ENCODE measurements at places on chromosomes 6 and 20.

GRCh38 chr6:163147994-163148393 is 266.5 kb upstream of the QKI start:
- DNase-seq = no peak

GRCh38 chr20:3788685-3789155 is 2.2 kb upstream of the CENPB start:
- no peak for DNase-seq

DNA sequence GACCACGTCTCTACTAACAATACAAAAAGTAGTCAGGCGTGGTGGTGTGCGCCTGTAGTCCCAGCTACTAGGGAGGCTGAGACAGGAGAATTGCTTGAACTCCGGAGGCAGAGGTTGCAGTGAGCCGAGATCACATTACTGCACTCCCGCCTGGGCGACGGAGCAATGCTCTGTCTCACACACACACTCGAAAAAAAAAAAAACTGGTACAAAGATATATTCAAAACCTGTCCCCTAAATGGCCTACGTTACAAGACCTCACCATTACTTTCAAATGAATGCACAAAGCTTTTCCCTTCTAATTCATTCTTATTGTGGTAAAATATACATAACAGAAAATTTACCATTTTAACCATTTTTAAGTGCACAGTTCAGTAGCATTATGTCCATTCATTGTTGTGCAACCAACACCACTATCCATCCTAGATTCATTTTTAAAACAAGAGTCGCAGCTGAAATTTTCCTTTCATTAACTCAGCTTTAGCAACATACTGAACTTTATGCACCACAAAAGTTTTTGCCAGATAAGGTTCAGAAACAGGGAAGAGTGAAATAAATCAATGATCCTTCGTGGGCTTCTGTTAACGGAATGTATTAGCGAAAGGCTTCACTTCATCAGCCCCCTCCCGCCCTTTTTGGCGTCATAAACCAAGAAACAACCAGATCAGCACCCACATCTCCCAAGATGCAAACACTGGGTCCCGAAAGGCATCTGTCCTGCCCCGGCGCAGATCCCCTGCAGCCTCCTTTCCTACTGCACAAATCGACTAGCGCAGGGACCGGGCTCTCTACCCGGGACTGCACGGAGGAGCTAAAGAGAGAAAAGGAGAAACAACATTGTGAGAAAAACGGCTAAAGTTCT is 825 bp upstream of the FAM135A start:
- no peak for DNase-seq

DNA sequence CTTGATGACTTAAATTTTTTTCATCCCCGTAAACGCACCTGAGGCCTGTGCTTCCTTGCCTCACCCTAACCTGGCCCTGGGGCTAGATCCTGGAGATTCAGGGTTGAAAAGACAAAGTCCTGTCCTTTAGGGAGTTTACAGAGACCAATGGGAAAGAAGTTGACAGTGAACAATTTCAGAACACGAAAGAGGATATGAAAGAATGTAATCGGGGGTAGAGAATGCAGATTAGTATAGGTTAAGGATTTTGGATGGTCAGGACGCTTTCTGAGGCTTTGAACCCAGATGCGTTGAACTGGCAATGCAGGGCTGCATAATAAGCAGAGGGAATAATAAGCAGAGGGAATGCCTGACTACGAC is 1.7 kb upstream of the FBXO5 start:
- DNase-seq = no peak

GRCh38 chr6:24991810-24992467 is 56.2 kb upstream of the RIPOR2 start:
- peak; percentile 38 for DNase-seq

- DNase-seq = no peak
Measured at GRCh38 chr6:11606332-11606731, 68.8 kb downstream of the TMEM170B start.

- DNase-seq = no peak
Measured at GRCh38 chr6:53161481-53162009, 12.9 kb upstream of the GCM1 start.

DNA sequence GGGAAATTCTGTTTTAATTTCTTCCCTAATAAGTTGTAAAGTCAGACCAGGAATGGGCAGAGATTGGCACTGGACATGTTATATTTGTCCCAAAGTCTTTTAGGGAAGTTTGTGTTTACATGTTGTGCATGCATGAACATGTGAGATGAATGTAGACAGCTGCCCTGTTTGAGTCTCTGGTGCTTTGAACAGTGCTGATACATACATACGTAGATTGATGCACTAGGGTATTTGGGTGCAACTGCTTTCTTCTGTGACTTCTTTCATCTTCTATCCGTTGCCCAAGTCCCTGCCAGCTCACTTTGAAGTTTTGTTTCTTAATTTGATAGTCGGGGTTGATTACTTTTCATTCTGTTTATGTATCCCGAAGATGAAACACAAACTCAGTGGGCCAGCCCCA is 200.6 kb downstream of the DTNBP1 start:
- no peak for DNase-seq

DNA sequence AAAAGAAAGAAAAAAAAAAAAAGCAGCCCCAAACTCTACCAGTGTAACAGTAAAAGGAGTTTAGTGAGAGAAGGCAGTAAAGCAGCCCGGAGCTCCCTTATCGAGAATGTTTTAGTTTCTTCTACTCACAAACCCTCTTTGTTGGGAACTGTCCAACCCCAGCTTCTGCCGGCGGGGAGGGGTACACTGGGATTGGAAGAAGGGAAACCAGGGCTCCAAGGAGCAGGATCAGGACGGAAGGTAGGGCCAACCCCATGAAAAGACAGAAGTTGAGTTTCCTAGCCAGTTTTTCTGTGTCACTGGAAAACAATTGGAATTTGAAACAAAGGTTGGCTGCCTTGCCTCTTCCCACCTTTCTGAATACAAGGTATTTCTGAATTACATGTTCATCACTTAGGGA is 66.0 kb downstream of the KIZ start:
- no peak for DNase-seq

- no peak for DNase-seq
Measured at GRCh38 chr6:39189915-39190544, 39.2 kb downstream of the KCNK5 start.

DNA sequence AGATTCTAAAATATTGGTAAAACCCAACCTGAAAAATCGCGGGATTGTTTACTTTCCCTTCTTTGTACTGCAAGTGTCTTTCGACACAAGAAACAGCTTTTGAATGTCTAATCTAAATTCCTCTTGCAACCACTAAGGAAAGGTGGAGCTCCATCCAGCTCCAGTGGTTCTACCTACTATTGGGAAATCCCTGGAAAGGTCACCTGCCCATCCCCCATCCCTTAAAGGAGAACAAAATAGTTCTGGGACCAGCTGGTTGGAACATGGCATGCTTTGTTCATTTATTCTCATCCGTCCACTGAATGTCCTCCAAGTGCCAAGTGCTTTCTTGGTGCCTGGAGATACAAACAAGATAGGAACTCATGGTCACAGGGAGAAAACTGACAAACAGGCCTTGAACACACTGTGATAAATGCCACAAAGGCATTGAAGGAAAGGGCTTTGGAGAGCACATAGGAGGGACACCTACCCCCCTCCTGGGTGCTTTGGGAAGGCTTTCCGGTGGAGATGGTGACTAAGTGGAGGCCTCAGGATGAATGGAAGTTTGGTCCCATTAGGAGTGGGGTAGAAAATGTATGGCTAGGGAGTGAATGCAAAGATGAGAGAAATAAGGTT is 2.3 kb upstream of the CITED2 start:
- DNase-seq = peak; percentile 50

GRCh38 chr6:157064502-157064901 is 258.8 kb downstream of the TMEM242 start:
- no peak for DNase-seq

- peak; percentile 89 for DNase-seq
Measured at GRCh38 chr6:72787391-72788031, 165.6 kb downstream of the KCNQ5 start.

GRCh38 chr6:89242574-89243330 is 25.6 kb upstream of the GABRR1 start:
- peak; percentile 66 for DNase-seq

DNA sequence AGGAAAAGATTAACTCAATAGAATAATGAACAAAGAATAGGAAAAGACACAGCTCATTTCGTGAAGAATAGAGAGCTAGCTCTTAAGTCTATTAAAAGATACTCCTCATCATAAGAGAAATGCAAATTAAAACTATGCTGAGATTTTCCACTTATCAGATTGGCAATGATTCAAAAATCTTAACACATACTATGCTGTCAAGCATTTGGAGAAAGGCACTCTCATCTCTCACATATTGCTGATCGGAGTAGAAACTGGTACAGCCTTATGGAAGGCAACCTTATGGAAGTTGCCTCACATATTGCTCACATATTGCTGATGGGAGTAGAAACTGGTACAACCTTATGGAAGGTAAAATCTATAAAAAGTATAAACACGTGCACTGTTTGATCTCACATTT is 21.4 kb upstream of the PLAGL1 start:
- DNase-seq = no peak

DNA sequence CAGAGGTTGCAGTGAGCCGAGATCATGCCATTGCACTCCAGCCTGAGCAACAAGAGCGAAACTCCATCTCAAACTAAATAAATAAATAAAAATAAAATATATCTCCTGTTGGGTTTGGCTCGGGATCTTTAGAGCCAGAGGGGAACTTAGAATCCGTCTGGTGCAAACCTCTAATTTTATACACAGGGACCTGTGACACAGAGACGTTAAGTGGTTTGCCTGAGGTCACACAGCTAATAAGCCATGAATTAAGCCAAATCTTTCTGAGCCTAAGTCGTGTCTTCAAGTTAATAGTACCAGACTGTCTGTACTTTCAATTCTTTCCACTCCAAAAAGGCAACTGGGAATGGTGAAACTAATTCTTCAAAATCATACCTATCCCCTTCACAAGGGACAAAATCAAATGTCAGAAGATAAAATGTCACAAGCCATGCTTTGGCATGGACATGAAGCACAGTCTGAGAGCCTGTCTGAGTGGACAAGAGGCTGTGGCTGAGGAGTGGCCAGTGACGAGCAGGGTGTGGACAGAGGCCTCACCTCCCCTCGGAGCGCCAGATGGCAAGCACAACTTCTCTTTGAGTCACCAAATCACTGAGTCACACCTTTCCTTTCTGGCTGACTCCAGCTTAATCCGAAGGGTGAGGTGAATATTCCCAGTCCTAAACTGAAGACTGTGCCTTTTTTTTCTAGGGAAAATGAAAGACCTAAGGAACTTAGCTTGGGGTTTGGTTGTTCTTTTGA is 177.4 kb downstream of the TFAP2A start:
- DNase-seq = peak; percentile 90

DNA sequence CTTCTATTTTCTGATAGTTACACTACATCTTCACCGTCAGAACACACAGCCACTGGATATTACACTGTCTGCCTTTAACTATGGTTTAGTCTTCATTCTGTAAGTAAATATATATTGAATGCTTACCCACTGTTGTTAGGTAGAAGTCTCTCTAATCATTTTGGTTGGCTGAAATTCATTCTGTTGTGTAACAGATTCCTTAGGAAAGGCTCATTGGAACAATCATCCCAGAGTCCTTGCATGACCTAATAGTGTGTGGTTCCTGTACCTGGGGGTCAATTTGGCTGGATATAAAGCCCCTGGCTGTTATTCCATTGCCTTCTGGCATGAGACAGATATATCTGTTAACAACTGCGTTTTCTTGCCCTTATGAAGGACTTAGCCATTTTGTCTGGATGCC is 9.9 kb downstream of the BLOC1S5 start:
- no peak for DNase-seq

GRCh38 chr20:5735845-5736510 is 14.2 kb upstream of the SHLD1 start:
- no peak for DNase-seq

DNA sequence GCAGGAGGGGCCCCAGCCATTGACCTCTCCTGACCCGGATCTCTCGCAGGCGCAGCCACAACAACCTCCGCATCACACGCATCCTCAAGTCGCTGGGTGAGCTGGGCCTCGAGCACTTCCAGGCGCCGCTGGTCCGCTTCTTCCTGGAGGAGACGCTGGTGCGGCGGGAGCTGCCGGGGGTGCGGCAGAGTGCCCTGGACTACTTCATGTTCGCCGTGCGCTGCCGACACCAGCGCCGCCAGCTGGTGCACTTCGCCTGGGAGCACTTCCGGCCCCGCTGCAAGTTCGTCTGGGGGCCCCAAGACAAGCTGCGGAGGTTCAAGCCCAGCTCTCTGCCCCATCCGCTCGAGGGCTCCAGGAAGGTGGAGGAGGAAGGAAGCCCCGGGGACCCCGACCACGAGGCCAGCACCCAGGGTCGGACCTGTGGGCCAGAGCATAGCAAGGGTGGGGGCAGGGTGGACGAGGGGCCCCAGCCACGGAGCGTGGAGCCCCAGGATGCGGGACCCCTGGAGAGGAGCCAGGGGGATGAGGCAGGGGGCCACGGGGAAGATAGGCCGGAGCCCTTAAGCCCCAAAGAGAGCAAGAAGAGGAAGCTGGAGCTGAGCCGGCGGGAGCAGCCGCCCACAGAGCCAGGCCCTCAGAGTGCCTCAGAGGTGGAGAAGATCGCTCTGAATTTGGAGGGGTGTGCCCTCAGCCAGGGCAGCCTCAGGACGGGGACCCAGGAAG is 4.5 kb upstream of the COL9A3 start:
- DNase-seq = no peak

DNA sequence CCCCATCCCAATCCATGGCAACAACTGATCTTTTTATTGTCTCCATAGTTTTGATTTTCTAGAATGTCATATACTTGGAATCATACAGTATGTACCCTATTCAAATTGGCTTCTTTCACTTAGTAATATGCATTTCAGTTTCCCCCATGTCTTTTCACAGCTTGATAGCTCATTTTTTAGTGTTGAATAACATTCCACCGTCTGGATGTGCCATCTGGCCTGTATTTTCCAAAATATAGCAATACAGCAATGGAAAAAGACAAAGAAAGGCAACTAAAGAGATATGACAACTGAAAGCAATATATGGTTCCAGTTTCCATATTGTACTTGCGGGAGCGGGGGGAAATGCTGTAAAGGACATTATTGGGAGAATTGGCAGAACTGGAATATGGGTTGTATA is 166.4 kb upstream of the NT5E start:
- no peak for DNase-seq

- DNase-seq = peak; percentile 57
Measured at GRCh38 chr6:73452107-73452461, at the start of gene CGAS. Gene CGAS (minus strand): TSS chr6:73452297. CDS start chr6:73452181, 116 bp downstream.

DNA sequence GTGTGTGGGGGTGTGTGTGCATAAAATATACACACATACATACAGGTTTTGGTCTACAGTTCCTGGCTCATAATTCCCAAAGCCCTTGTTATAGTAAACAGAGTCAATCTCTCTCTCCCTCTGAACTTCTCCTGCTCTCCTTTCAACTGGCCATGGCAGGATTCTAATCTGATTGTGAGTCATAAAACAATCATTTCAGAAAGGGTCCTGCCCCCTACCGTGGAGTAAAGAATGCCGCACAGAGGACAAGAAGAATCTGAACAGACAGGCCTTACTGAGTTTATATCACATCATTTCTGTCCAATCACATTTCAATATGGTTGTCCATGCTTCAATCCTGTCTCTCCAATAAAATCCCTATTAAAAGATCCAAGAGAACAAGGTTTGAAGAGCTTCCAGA is 416.9 kb downstream of the FRK start:
- DNase-seq = no peak
